ENCODE measurements at places on chromosomes 16 and 17.
A peak's percentile ranks its signal among the peaks of the same experiment; 100 is the strongest.

- DNase-seq: no peak
Measured at GRCh38 chr17:55168958-55169687, 95.6 kb upstream of the HLF start.

DNA sequence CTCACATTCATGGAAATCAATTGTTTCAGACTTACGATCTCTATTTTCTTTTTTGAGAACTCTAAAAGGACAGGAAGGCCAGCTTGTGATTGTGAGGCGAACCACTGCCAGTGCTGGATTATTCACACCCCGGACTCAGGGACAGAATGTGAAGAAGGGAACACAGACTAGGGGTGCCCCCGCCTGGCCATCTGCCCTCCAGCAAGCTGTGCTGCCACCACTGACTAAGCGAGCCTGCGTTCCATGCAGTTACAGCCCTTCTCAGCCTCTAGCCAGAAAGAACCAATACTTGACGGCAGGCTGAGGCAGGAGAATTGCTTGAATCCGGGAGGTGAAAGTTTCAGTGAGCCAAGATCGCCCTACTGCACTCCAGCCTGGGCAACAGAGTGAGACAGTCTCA is 2.8 kb downstream of the HAGH start:
- DNase-seq: no peak

DNA sequence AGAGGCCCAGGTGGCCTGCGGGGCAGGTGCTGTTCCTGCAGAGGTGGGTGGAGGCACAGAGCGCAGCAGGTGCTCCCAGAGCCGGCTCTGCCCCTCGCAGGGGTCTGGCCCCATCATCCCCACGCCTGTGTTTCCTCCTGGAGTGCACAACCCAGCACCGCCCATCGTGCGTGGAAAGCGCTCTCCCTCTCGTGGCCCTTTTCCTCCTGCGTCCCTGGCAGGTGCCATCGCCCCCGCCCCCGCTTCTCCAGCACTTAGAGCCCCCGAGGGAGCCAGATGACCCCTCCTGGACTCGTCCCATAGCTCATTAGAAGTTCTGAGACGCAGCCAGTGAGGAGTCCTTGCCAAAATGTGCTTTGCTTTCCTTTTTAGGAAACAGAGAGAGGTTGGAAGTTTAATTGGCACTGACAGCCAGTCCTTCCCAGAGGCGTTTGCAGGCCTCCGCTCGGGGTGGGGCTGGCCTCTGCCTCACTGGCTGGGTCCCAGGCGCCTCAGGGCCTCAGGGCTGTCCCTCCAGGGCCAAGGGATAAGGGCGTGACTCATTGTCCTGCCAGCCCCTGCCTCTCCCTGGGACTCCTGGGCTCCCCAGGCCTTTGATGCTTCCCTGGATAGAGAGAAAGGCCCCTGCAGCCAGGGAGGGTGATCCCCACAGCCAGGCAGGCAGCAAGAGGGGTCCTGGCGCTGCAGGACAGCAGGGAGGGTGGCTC is 32.2 kb upstream of the CHMP6 start:
- DNase-seq: no peak

DNA sequence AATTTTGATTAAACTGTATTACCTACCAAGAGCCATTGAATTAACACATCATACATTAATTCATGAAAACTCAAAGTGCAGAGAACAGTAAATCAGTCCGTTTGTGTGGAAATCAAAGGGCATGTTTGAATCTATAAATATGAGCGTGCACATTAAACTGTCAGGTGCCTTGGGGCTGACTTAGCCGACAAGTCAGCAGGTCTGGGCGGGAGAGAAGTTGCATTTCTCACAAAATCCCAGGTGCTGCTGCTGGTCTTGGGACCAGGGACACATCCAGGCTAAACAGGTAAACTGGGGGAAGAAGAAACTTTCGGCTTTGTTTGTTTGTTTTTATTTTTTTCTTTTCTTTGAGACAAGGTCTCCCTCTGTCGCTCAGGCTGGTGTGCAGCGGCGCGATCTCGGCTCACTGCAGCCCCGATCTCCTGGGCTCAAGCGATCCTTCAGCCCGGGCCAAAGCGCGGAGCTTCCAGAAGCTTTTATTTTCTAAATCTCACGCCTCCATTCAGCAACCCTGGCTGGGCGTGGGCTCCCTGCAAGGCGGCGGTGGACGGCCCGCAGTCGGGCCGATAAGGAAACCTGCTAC is 213.9 kb downstream of the MRTFB start:
- no peak for DNase-seq

GRCh38 chr17:72697602-72698146 is 394.8 kb downstream of the SLC39A11 start:
- no peak for DNase-seq

- no peak for DNase-seq
Measured at GRCh38 chr17:76268991-76269981, 4.1 kb downstream of the UBALD2 start.

- DNase-seq: no peak
Measured at GRCh38 chr16:23823475-23824384, 12.1 kb upstream of the PRKCB start.

GRCh38 chr16:68737046-68737729 is at the start of gene CDH1:
TSS of gene CDH1 (plus strand) at chr16:68737292. CDS start at chr16:68737416, 124 bp downstream.
- DNase-seq: peak; percentile 28

GRCh38 chr16:84513666-84514065 is 9.2 kb upstream of the MEAK7 start:
- DNase-seq: no peak

DNA sequence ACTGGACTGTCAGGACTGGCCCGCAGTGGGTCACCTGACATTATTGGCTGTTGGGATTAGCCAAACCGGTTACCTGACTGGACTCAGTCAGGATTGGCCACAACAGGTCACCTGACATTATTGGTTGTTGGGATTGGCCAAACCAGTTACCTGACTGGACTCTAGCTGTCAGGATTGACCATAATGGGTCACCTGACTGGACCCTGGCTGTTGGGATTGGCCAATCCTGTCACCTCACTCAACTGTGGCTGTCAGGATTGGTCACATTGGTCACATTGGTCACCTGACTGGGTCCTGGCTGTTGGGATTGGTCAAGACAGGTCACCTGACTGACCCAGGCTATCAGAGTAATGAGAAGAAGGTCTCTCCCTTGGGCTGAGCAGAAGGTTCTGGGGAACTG is 207.7 kb upstream of the SDK2 start:
- DNase-seq: no peak

DNA sequence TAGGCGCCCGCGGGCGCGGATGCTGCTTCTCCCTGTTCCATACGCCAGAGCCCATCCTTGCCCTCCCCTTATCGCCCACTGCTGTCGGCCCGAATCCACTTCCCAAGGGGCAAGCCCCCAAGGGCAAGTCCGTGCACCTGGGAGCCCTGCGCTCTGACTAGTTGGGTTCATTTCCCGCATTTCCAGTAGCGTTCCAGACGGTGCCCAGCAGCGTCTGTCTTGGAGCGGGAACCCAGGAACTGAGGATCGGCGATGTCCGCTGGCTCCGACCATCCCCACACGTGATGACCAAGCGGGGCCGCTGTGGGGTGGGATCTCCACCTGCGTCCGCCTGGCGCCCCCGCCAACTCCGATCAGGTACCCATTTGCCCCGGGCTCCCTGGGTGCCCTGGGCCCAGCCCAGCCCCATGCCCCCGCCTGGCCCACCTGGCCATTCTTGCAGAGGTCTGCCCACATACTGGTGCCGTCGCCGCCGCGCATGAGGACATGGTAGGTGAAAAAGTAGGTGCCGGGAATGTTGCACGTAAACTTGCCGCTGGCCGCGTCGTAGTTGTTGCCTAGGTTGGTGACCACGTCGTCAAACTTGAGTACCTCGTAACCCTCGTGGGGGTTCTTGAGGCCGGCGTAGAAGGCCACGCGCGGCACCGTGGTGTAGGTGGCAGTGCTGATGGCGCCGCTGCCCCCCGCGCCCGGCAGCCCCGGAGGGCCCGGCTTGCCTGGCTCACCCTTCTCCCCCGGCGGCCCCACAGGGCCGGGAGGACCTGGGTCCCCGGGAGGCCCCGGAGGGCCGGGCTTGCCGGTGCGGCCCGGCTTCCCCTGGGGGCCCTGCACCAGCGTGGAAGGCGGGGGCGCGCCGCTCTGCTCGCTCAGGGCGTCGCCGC is 837 bp downstream of the C1QL1 start:
- no peak for DNase-seq

DNA sequence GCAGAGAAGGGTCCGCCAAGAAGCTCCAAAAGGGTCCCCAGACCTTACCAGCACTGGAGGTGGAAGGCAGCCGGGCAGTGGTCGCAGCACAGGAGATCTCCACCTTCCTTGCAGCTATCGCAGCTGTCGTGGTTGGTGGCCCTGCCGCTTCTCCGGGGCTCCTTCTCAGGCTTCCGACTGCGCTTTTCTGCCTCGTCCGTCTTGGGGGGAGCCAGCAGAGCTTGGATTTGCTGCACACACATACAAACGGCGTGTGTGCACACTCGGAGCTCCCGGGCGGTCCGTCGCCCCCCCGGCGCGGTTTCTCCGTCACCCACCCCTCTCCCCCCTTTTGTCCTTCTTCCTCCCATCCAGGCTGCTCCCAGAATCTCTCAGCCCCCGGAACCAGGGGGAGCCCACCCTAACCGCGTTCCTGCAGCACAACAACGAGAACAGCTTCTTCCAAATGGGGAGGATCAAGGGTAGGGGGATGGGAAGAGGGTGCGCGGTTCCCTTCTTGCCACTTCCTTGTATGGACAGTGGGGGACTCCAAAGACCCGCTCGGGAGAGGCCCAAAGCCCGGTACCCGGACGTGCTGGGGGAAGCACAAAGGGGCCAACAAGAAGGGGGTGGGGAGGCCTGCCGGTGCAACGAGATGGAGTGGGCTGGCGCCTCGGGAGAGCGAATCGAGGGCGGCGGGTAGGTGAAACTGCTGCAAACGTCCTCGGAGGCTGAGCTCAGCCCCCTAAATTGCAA is 1.1 kb downstream of the PHF12 start:
- DNase-seq: peak; percentile 71

- no peak for DNase-seq
Measured at GRCh38 chr16:4537376-4538343, 913 bp downstream of the CDIP1 start.

- no peak for DNase-seq
Measured at GRCh38 chr17:80902963-80903611, 88.6 kb upstream of the CHMP6 start.

DNA sequence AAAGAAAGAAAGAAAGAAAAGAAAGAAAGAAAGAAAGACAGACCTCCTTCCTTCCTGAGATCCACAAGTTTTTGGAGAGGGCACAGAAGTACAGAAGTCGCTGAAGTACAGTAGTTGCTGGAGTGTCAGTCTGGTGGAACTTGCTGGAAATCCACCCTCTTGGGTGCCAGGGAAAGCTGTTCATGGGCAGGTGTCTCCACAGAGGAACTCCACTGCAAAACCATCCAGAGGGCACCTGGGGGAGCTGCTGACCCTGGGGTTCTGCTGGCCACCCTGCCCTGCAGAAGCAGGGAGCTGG is 3.5 kb upstream of the PRR14 start:
- DNase-seq: no peak

DNA sequence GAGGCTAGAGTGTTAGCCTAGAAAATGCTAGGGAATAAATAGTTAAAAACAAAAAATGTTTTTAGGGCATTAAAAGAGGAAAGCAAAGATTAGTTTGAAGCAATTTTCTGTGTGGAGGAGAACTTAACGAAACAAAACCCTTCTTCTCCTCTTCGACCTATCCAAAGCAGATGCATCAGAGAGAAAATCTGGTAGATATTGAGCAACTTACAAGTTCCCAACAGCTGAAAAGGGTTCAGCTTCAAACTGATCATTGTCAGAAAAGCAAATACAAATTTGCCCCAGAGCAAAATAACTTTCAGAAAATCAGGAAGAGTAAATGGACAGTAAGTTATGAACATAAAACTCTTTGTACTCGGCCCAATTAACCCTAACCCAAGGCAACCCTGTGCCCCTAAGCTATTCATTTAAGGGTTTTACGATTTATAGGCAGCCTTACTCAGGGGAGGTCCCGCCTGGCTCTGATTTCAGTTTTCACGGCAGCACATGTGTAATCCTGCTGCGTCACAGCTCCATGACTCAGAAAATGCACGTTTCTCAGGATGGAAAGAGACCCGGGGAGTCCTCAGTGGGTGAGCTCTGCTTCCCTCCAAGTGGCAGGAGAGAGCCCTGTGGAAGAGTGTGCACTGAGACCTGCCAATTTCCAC is 405.7 kb upstream of the SALL1 start:
- no peak for DNase-seq

- DNase-seq: no peak
Measured at GRCh38 chr17:58667934-58668597, 23.8 kb downstream of the TEX14 start.

DNA sequence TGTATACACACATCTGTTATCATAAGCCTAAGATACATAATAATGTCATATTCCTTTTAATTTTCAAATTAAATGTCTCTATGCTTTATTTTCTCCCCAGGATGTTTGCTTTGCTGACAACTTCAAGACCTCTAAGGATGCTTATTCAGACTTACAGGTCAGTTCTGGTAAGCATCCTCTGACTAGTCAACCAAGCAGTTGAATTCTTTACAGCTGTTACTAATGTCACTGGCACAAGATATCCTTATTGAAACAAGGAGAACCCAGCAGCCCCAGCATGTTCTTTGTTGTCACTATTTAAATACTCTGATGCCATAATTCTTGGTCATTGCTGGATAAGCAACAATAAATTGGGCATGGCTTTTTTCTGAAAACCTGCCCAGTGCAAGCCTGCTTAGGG is 232.3 kb upstream of the PMFBP1 start:
- no peak for DNase-seq

GRCh38 chr16:85452364-85453193 is 160.5 kb upstream of the GSE1 start:
- no peak for DNase-seq

GRCh38 chr16:3282103-3282729 is 1.1 kb upstream of the ZNF263 start:
- no peak for DNase-seq

DNA sequence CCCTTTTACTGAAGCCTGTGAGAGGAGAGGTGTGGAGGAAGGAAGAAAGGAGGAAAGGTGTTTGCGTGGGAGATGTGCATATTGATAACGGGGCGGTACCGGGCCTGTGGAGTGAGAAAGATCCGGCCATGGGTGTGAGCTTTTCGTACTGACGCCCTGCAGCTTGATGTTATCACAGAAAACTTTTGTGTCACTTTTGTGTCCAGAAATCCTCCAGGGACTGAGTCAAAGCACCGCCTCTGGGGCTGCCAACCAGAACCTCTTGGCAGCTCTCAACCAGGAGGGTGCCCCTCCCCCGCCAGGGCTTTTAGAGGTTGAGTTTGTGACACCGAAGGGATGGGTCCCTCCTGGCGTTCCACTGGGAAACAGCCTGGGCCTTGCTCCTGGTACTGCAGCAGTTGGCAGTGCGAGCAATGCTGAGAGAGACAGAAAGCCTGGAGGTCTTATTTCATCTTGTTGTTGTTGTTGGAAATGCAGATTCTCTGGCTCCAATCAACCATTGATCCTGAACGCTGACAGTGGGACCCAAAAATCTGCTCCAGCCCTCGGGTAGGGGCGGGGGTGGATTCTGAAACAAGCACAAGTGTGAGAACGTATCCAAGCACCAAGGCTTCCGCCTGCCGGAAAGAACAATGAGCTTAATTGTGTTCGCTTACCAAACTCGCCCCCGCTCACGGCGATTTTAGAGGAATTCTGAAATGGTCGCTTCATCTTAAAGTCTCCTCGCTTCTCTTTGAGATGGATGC is 65.0 kb downstream of the CRISPLD2 start:
- no peak for DNase-seq

DNA sequence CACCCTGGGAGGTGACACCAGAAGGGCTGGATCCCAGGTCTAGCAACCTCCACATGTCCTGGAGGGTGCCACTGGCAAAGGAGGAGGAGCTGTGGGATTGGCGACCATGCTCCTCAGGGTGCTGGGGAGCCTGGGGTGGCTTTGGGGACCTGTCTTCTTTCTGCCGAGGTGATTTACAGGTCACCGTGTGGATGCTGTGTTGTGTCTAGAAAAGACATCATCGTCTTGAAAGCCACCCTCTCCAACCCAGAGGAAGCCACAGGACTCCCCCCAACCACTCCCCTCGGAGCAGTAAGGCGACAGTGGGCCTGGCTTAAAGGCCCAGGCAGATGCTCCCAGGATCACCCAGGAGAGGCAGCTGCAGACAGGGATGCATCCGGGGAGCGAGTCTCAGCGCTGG is 29.7 kb upstream of the FASN start:
- peak; percentile 24 for DNase-seq
